Activated T-helper 1 cell treated with anti-CD3 and anti-CD28 coated beads, Interleukin-2, amount 50 U/mL, for 16 hours (primary cell): ENCODE measurements at places on chromosomes 2 and 18.

GRCh38 chr18:45015788-45016128 lies 335.1 kb downstream of the SETBP1 start:
- no peak for DNase-seq

- no peak for DNase-seq
These were observed 29.4 kb downstream of the NLRC4 start for GRCh38 chr2:32235315-32235714.

DNA sequence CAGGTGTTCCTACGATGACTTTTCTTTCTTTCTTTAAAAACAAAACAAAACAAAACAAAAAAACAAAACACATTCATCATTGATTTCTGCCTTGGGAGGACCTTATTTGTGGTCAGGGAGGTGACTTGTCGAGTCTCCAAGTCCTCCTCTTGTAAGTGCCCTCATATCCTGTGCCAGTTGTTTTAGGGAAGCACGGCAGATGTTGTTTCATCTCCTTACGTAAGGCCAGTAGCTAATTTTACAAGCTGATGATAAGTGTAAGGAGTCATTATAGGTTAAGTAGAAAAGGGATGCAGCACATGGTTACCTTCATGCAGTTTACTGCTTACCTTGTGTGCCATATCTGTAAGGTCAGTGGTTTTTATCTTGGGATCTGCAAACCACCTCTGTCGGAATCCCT lies 52.2 kb downstream of the MRPS9 start:
- DNase-seq = no peak

GRCh38 chr2:28273751-28274150 lies 118.9 kb upstream of the FOSL2 start:
- no peak for DNase-seq

- no peak for DNase-seq
These were observed 256.5 kb downstream of the GBX2 start for GRCh38 chr2:235911633-235912233.
